ENCODE measurements at places on chromosomes 7 and 10.

GRCh38 chr7:2417981-2418481, 14.6 kb downstream of the CHST12 start:
- DNase-seq = peak; percentile 51

DNA sequence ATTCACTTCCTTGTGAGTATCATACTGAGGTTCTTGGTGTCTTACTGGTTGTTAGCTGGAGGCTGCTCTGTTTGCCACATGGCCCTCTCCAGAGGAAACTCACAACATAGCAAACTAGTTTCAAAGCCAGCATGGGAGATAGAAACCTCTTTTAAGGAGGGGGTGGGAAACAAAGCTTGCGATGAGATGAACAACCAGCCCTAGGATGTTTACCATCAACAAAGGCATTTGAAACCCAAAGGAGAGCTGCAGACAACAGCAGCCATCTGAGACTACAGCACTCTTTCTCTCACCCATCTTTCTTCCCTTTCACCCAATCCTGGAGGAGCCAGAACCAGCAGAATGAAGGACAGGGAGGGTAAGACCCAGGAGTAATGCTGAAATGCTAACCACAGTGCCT, 182.1 kb downstream of the NEBL start:
- DNase-seq = no peak

DNA sequence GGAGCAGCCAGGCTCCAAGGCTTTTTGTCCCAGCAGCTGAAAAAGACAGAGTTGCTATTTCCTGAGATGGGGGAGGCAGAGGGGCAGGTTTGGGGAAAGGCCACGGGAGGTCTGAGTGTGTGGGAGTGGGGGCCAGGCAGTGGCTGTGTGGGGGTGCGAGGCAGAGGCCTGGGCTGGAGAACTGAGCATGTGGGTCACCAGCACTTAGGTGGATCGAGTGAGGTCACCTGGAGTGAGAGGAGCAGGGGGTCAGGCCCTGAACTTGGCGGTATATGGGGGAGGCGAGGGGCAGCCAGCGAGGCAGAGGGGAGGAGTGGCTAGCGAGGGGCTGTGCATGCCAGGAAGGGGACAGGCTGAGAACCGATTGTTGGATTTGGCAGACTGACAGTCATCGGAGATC, 28.4 kb downstream of the IQCE start:
- DNase-seq = no peak

DNA sequence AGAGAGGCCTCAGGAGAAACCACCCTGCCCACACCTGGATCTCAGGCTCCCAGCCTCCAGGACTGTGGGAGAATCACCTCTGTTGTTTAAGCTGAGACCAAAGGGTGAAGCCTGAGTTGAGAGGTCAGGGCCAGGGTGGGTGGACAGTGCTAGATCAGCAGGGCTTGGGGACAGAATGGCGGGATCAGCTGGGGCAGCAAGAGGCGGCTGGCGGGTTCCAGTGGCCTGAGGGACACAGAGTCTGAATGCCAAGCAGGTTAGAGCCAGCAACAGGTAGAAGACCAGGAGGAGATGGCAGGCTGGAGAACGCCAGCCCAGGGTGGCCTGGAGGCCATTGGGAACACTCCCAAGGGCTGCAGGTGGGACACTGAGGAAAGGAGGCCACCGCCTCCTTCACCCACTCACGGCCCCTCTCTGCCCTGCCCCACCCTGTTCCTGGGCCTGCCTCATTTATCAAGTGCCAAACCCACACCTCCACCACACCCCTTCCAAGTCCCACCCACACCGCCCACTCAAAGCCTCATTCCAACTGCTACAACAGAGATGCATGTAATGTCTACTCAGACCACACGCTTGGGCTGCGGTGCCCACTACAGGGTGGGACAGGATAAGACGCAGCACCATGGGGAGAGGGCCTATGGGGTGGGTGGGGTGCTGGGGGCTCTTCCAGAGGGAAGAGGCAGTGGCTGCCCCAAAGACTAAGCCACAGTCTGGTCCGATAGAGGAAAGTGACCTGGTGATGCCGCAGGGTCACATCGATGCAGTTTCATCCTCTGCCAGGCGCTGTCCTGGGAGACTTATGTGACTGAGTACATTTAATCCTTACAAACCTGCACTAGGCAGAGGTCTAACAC, 173.9 kb downstream of the TNS3 start:
- DNase-seq = no peak

- DNase-seq = no peak
Observed at GRCh38 chr7:108402865-108403264, 53.4 kb downstream of the NRCAM start.

GRCh38 chr7:107924841-107925504, 34.0 kb downstream of the DLD start:
- no peak for DNase-seq

- no peak for DNase-seq
Observed at GRCh38 chr10:103155471-103156085, 37.5 kb downstream of the NT5C2 start.

GRCh38 chr10:17138460-17139042, 8.9 kb upstream of the CUBN start:
- no peak for DNase-seq

DNA sequence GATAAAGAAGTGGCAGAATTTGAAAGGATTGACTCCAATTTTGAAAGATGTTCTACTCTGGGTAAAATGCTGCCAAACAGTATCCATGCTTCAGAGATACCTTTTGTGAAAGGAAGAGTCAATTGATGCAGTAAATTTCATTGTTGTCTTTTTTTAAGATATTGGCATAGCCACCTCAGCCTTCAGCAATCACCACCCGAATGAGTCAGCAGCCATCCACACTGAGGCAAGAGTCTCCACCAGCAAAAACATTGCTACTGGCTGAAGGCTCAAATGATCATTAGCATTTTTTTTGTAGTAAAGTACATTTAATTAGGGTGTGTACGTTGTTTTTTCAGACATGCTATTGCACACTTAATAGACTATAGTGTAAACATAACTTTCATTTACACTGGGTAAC, 31.7 kb upstream of the CYP26C1 start:
- DNase-seq = no peak

DNA sequence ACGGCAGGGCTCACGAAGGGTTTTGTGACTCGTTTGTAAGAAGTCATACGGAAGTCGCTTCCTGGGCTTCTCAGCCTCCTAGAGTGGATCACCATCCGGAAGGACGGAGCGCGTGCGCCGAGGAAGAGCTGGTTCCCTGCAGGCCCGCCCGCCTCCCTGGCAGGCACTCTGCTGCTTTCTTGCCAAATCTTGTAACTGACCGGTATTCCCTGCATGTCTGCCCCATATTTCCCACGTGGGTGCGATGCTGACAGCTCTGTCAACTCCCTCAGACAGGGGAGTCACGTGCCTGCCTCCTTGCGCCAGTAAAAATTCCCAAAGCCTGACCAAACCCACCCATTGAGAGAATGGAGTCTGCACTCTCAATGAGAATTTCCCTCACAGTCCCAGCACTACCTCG, 12.7 kb downstream of the SHH start:
- DNase-seq = no peak

- DNase-seq = no peak
Observed at GRCh38 chr7:128172151-128172550, 68.9 kb upstream of the LEP start.

DNA sequence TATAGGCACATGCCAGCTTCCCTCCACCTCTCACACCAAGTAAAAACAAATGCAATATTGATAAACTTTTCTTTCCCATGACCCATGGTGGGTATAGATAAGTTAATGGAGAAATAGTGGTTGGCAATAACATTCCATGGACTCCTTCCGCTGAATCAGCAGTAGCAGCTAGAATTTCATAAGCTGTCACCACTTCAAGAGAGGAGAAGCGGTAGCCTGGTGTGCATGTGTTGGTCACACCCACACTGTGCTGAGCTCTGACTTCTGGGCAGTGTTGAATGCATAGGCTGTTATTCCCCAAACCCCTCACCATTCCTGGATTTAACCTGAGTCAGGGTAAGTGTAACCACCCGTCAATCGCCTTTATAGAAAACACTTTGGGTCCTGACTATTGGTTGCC, 32.5 kb upstream of the BMPER start:
- DNase-seq = no peak

DNA sequence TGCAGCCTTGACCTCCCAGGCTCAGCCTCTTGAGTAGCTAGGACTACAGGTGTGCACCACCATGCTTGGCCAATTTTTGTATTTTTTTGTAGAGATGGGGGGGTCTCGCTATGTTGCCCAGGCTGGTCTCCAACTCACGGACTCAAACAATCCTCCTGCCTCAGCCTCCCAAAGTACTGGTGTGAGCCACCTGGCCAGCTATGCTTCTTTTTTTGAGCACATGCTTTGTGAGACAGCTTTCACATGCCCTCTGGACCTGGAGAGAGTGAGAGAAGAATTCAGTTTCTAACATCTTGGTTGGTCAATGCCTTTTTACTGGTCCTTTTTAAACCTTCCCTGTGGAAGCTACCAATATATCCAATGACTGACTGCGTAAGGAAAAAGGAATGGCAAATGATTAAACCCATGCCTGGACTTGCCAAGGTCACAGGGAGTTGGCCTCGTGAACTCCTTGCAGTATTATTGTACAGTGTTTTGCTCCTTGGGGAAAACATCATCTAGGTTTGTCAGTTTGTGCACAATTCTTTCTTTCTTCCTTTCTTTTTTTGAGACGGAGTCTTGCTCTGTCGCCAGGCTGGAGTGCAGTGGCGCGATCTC, 6.2 kb upstream of the FOXK1 start:
- no peak for DNase-seq

GRCh38 chr7:121832347-121832746, 40.6 kb upstream of the PTPRZ1 start:
- DNase-seq = no peak

- no peak for DNase-seq
Observed at GRCh38 chr10:47193666-47194065, 106.3 kb upstream of the GDF10 start.

GRCh38 chr7:9023675-9024294, 590.4 kb downstream of the NXPH1 start:
- no peak for DNase-seq

DNA sequence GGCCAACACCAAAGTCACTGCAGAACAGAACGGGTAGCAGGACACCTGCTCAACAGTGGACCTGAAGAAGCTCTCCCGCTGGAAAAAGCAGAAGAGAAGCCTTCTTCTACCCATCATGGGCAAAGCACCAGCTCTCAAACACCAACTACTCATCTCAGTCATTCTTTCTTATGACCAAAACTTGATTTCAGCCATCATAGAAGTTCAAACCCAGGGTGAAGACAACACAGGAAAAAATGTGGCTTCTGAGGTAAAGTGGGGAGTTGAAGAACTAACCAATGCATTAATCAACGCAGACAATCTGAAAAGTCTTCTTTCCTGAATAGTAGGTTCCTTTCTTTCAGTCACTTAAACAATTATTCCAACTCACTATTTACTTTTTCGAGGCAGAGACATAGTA, 83.3 kb downstream of the ELMO1 start:
- DNase-seq = no peak

DNA sequence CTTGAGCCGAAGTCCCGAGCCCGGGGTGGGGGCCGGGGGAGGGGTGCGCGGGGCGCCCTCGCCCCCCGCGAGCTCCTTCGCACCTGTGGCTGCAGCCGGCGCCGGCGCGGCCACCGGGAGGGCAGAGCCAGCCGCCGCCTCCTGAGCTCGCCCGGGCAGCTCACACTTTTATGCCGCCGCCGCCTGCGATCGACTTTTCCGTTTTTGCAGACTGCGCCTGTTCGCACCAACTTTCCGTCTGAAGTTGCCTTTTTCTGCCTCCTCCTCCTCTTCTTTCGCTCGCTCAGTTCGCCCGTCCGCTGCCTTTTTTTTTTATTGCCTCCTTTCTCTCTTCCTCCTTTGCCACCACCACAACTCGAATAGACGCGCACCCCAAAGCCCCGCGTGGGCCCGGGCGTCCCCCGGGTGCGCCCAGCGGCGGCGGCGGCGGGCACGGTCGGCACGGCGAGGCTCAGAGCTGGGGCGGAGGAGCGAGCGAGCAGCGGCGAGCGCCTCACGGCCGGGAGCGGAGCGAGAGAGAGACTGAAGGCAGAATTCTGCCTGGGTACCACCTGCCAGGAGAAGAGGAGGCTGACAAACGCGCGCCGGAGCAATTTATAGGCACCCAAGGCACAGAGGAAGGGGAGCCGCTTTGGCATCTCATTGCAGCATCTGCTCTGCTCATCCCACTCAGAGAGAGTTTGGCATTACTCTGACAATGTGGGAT, at the start of gene C1QL3:
Gene C1QL3 (minus strand): TSS at position 569 of the 706 bp plus-strand sequence. CDS start 814 bp downstream, outside the sequence.
- no peak for DNase-seq

DNA sequence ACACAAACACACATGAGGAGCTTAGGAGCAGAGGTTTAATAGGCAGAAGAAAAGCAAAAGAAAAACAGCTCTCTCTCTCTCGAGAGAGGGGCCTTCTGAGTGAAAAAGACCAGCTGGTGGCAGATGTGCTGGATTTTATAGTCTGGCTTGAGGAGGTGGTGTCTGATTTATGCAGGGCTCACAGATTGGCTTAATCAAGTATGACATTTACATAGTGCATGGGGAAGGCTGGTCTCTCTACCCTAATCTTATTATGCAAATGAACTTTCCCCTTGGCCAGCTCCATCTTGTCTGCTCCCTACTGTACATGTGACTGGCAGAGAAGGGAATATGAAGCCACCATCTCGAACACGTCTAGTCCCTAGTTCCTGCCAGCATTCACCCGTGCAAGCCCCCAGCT, 219.5 kb upstream of the ZNF804B start:
- DNase-seq = no peak

GRCh38 chr10:102133373-102134195, 744 bp downstream of the PPRC1 start:
- peak; percentile 55 for DNase-seq

GRCh38 chr10:112115781-112116385, 67.7 kb downstream of the GPAM start:
- DNase-seq = no peak

- DNase-seq = no peak
Observed at GRCh38 chr7:110719741-110720140, 371.2 kb upstream of the LRRN3 start.

DNA sequence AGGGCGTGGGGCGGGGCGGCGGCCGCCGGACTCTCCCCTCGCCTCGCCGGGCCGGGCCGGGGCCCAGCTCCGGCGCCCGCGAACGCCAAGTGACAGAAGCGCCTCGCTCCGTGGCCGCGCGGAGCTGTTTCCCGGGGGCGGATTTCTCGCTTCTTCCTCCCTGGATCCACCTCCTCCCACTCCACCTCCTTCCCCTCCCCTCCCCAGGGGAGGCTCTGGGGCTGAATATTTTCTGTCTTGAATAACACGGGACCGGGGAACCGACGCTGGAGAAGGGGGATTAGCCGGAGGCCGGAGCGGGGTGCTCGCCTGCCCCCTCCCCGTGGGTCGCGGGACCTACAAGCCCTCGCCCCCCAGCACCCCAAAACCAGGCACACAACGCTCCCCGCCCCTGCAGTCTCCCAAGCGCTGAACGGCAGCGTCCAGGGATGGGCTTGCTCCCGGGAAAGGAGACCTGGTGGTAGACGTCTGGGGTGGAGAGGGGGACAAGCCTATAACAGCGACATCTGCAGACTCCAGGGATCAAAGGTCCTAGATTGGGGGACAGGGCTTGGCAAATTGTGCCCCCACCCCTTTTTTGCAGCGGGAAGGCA, at the start of gene ARHGAP21:
Gene ARHGAP21 (minus strand): TSS at position 100 of the 593 bp plus-strand sequence. CDS start 1,988 bp downstream, outside the sequence.
- peak; percentile 14 for DNase-seq

All from stimulated activated CD8-positive, alpha-beta memory T cell treated with anti-CD3 and anti-CD28 coated beads, Interleukin-12 subunit alpha, Interleukin-12 subunit beta, amount 100 ng/mL, for 4 hours (primary cell).